ENCODE measurements at places on chromosomes 5 and 9.
A peak's percentile ranks its signal among the peaks of the same experiment; 100 is the strongest.

- DNase-seq, result peak; percentile 6
Observed at GRCh38 chr9:89274838-89275237, 36.2 kb upstream of the CKS2 start.

- peak; percentile 73 for DNase-seq
Observed at GRCh38 chr9:114382699-114383520, 4.9 kb downstream of the AKNA start.

DNA sequence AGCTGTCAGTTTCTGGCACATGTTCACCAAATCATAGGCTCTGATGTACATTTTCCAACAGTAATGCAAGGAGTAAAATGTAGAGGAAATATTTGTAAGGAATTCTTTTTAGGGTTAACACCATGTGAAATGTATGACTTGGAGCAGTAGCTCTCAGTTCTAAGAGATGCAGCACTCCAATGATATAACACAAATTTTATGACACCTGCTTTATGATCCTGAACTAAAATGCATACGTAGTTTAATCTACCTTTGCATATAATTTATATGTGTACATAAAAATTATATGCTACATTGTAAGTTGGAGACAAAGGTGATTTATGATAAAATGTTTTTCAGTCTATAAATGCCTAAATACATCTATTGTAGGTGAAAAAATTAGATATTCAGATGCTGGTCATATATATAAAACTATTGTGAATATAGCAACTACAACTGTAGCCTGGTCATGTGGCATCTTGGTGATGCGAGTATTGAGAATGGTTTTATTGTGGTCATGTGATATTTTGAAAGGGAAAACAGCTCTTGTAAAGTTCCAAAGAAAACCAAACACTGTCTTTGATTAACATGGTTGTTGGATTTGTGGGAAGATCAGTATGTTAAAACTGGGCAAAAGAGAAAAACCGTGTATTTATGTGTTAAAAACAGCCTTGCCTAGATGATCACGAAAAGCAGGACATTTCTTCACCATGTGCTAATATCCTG is 171.0 kb downstream of the TRIO start:
- DNase-seq, result no peak

DNA sequence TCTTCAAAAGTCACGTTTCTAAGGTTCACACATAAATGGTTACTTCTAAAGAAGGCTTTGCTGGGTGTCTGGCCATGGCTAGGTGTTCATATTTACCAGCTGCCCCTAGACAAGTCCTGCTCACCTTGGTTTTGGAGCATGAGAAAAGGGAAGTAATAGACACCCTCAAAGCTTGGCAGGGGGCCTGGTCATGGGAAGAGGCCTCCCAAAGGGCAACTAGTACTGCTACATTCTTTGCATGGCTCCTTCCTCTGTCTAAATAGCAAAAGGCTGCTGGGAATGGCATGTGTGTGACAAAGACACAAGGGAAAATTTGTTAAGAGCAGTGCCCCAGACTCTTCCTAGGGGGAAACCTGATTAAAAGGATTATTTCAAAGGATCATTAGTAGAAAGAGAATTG is 93.4 kb downstream of the NRG2 start:
- no peak for DNase-seq

- no peak for DNase-seq
Observed at GRCh38 chr9:132409828-132410528, at the start of gene CFAP77. CFAP77 (plus strand) TSS chr9:132410211; CDS start chr9:132410272, 61 bp downstream.

- DNase-seq, result no peak
Observed at GRCh38 chr9:20491612-20492011, 130.7 kb downstream of the MLLT3 start.

- DNase-seq, result no peak
Observed at GRCh38 chr9:27353474-27354229, 56.7 kb upstream of the EQTN start.

DNA sequence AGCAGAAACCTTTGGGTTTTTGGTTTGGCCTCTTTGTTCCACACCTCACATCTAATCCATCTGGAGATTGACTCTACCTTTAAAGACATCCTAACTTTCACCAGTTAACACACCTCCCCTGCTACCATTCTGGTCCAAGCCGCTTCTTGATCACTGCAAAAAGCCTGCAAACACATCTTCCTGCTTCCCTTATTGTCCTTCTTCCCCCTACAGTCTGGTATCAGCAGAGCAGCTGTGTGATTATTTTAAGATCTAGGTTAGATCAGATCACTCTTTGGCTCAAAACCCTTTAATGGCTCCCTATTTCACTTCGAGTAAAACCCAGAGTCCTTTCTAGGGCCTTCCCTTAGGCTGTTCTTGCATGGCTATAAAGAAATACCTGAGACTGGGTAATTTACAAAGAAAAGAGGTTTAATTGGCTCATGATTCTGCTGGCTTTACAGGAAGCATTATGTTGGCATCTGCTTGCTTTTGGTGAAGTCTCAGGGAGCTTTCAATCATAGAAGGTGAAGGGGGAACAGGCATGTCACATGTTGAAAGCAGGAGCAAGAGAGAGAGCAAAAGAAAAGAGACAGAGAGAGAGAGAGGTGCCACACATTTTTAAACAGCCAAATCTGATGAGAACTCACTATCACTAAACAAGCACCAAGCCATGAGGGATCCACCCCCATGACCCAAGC is 1.5 kb upstream of the TEX10 start:
- DNase-seq, result no peak

DNA sequence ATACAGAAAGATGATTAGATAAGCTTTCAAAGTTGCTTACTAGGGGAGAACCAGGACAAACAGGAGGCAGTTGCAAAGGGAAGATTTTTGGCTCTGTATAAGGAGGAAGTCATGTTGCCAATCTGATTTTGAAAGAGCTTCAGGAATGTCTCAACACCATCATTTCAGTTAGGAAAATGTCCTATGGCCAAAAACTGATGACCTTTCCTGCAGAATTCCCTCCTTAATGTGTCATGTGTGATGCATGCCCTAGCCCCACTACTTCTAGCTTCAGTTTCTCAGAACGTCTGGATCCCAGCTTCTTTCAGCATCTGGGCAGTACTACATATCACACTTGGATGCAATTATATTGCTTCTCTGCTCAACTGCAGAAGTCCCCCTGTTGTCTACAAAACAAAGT is 211.5 kb upstream of the NREP start:
- no peak for DNase-seq

DNA sequence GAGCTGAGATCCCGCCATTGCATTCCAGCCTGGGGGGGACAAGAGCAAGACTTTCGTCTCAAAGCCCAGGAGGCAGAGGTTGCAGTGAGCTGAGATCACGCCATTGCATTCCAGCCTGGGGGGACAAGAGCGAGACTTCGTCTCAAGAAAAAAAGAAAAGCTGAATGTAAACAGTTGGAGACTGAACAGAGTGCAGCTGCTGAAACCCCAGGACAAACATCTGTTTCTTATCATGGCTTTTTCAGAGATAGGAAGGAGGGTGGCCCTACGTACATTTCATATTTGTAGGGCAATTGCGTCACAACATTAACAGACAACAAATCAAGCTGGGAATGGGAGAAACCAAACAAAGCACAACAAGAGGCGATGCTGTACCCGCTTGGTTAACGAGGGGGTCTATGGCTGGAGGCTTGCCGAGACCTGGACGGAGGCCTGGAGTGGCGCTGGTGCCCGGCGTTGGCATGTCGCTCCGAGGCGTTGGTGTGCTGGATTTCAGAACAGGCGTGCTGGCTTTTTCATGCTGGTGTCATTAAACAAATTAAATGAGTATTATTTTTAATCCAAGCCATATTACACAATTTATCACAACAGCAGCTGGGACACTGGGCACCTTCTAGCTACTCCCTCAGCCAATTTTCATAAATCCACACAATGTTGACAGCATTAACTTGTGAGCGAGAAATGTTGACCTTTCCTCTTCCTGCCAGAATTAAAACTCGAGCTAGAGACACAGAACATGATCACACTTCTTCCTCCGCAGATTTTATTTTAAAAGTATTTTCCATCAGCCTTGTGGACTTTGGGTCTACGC is 76.1 kb downstream of the TLE1 start:
- no peak for DNase-seq

DNA sequence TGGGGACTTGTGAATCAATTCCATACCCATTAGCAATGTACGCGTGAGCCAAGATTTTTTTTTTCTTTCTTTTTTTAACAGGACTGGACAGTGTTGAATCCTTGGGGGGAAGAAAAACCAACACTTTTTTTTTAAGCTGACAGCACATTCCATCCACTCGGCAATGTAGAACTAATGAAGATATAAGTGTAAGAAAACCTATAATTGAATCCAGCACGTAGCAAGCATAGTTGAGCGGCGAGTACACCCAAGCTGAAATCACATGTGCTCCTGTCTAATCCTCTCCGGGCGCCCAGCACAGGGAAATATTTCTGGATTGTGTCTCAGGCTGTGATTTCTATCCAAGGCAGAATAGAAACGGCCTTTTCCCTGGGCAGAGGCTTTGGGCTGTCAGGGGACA is 118.2 kb downstream of the BOD1 start:
- DNase-seq, result no peak

Data from stimulated activated CD4-positive, alpha-beta T cell treated with anti-CD3 and anti-CD28 coated beads, Interleukin-12 subunit alpha, Interleukin-12 subunit beta, amount 100 ng/mL, for 24 hours (primary cell).